ENCODE measurements at places on chromosomes 5 and 9. TPM values are rescaled to one million over a fixed set of nuclear protein-coding genes. Genes with fewer than 3 reads are reported as not detected.

GRCh38 chr9:98808411-98808815 lies 943 bp downstream of the GALNT12 start:
- DNase-seq, result peak; percentile 88

GRCh38 chr5:125199968-125200865 lies 453.8 kb upstream of the ZNF608 start:
- DNase-seq, result no peak

GRCh38 chr9:137405677-137406081 lies 17.3 kb downstream of the EXD3 start:
- peak; percentile 37 for DNase-seq

GRCh38 chr9:104993291-104993963 lies 65.5 kb upstream of the ABCA1 start:
- peak; percentile 64 for DNase-seq

DNA sequence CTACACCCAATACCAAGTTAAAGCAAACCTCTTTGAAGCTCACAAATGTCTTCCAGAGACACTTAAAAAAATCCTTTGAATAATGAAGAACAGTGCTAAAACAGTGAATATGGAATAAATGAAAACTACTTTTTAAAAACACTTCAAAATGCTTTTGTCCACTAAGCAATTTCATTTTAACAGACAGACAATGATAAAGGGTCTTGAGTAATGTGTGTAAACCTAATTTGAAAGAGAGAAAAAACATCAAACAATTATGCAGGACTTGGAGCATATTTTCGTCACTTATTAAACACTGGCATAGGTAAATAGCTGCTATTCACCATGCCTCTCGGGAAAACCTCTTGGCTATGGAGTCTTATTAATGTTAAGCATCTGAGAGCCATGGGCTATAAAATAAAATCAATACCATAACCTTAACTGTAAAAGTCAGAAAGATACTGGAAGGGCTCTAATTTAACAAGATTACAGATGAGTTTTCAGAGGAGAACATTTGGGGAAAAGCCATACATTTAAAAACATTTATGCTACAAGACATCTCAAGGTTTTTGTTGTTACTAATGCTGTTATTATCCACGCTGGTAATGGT lies 177.8 kb downstream of the NFIB start:
- DNase-seq, result no peak

DNA sequence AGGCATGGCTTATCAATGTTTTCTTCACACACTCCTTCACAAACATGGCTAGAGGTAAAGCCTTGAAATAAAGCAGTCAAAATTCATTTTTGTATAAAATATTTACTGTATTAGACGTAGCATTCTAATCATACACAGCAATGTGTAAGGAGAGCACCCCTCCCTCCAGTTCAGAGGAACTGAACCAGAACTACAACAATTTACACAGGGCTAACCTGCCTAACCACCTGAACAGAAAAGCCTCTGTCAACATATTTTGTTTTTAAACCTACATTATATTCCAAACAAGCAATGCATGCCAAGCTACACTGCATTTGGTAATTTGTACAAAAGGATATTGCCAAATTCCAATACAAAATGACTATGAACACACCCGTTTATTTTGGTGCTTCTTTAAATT lies 41.6 kb downstream of the MLLT3 start:
- DNase-seq, result no peak

GRCh38 chr5:127076315-127077129 lies 3.2 kb upstream of the C5orf63 start:
- no peak for DNase-seq

DNA sequence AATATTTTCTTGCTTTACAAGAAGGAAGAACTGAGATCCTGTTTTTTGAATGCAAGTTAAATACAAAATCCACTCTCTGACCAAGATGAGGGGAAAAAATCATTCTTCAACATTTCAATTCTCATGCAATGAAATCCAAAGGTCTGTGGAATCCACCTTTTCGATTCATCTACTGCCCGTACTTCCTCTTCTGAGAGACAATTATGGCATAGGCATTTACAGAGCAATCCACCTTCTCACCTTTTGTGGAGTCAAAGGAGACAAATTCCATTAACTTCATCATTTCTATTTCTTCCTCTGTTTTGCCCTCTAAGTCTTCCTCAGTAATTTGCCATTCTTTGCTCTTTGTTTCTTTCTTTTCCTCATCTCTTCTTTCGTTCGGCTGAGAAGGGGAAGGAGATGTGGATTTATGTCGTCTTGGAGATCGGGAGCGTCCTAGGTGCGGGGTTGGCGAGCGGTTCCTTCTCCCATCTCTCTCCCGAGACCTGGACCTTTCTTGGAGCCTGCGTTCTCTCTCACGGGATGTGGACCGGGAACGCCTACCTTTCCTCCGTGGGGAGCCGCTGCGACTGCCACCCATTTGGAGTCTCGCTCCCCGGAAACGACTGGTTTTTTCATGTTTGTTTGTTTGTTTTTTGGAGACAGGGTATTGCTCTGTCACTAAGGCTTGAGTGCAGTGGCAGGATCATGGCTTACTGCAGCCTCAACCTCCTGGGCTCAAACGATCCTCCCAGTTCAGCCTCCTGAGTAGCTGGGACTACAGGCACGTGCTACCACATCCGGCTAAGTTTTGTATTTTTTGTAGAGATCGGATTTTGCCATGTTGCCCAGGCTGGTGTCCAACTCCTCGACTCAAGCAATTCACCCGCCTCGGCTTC lies 24.3 kb upstream of the AFF4 start:
- no peak for DNase-seq

DNA sequence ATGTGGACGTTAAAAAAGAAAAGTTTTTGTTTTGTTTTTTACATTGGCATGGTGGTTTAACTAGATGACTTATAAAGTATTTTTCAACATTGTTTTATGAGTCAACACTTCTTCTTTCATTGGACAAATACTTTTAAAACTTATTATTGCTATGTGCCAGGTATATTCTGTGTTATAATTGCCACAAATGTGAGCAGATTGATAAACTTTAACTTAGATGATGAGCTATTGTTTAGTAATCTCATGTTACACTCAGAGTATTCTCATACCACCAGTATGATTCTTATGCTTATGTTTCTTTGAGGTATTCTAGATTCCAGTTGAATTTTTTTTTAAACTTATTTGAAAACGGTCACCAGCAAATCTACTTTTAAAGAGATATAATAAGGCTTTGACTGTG lies 60.3 kb downstream of the RASA1 start:
- no peak for DNase-seq

- DNase-seq, result no peak
These were observed 159.1 kb upstream of the ZNF608 start for GRCh38 chr5:124905256-124906130.

GRCh38 chr5:10624206-10624605 lies 60.3 kb downstream of the ANKRD33B start:
- no peak for DNase-seq

DNA sequence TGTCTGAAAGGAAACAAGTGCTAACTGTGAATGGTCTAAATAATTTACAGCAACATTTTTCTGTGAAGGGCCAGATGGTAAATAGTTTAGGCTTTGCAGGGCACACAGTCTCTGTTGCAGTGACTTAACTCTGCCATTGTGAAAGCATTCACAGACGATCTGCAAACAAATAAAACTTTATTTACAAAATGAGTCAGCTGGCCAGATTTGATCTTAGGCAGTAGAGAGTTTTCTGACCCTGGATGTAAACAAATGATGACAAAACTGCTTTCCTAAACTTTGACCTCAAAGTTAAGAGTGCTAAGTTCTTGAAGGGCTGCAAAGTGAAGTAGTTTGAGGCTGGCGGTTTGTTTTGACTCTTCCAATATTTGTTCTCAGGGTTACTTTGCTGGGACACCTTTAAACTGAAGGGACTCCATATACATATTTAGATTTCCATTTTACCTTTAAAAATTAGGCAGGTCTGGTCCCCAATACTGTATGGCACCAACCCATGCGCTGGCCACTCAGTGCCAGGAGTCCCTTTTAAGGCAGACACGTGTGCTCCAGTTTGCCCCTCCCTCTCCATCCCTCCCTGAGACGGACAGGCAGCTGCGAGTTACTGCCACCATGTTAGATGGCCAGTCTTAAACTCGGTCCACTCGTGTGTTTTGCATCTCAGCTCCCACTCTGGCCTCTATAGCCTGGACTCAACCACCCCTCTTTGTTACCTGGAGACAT lies 4.0 kb upstream of the ADAMTS16 start:
- no peak for DNase-seq

DNA sequence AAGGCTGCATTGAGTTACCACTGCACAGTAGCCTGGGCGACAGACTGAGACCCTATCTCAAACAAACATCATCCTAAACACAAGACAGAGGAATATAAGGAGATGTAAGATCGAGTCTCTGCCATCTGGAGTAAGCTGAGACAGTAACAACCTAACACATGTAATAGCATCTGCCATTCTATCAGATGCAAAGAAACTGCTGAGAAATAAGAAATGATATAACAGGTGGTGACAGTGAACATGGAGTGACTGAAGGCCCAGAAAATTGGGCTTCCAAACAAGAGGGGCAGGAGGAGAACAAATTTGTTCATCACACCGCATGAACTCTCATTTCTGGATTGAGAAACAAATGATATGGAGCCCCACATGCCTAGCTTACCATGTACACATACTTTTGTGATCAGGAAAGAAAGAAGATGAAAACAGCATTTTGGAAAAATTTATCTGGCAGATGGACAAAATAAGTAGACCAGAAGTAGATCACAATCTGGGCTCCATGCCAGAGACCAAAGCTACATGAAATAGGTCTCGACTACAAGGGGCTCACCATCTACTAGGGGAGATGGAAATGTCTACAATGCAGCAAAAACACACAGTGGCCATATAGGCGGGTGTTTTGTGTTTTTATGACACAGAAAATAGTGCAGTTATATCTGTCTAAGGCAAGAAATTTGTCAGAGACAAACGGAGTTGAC lies 45.5 kb downstream of the ECPAS start:
- no peak for DNase-seq

- DNase-seq, result no peak
These were observed 412.7 kb upstream of the SMC2 start for GRCh38 chr9:103681435-103681834.

- DNase-seq, result no peak
These were observed 275.2 kb downstream of the CDH9 start for GRCh38 chr5:26763215-26763614.

DNA sequence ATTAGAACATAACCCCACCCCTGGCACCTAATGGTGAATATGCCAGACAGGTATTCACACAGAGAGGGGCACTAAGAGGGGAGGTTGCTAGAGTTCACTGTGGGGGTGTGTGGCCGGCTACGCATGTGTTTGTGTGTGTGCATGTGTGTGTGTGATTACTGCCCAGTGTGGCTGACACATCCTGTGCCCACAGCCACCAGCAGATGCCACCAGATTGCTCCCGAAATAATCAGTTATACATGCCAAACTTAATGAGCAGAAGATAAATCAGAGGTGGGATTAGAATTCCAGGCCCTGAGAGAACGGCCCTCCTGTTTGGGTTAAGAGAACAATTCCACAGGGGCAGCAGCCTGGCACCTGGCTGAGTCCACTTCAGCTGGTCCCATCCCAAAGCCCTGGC lies 91.8 kb upstream of the TBCA start:
- no peak for DNase-seq

DNA sequence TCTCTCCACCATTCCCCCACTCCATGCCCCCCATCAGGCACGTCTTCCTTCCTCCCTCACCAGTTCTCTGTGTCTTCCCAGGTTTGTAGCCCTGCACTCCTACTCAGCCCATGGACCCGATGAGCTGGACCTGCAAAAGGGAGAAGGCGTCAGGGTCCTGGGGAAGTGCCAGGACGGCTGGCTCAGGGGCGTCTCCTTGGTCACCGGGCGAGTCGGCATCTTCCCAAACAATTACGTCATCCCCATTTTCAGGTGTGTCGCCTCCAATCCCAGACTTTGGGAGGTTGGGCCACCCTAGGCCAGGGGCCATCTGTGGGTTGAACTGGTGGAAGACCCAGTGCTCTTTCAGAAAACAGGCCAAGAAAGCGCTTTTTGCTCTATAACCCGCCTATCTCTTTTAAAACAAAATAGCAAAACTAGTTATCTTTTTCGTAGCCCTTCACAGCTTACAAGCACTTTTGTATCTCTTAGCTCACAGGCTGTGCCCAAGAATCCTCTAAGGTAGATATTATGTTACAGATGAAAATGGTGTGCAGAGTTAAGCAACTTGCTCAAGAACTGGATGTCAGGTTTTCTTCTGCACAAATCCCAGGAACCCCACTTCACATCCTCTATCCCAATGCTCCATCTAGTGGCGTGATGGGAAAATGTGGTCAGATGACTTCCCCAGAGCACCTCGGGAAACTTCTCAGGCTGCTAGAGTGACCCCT lies 56.2 kb downstream of the PLAC8L1 start:
- no peak for DNase-seq

Gene DMRTA1
- total RNA-seq, result 1.5 TPM

- no peak for DNase-seq
These were observed 605 bp upstream of the DNLZ start for GRCh38 chr9:136363949-136364748.

Gene FAM221B
- total RNA-seq, result not detected

DNA sequence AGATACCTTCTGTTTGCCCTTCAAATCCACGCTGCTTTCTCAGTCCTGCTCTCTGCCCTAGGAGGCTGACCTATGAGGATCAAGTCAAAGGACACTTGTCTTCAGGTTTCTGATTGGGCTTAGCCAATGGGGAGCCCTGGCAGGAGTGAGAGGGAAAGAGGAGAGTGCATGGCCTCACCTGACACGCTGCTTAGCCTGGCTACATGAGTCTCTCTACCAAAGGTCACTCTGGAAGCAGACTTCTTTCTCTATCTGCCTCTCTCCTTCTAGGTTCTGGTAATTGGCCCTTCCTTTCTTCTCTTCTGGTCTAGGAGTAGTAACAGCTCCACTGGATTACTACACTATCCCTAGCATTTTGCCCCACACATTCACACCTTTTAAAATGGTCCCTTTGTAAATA lies 13.1 kb downstream of the ARSB start:
- DNase-seq, result no peak

Gene FGFR4
- total RNA-seq, result 30.0 TPM

DNA sequence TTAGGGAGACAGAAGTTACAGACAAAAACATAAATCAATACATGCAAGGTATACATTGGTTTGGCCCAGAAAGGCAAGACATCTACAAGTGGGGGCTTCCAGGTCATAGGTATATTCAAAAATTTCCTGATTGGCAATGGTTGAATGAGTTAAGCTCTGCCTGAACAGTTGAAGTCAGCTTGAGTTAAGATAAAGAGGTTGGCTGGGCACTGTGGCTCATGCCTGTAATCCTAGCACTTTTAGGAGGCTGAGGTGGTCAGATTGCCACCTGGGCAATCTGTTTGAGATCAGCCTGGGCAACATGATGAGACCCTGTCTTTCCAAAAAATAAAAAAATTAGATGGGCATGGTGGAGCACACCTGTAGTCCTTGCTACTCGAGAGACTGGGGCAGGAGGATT lies 16.3 kb downstream of the TMC1 start:
- no peak for DNase-seq

- no peak for DNase-seq
These were observed 31.9 kb upstream of the JADE2 start for GRCh38 chr5:134493461-134494055.

Gene TMC1
- total RNA-seq, result not detected

- DNase-seq, result no peak
These were observed 200.6 kb upstream of the MVB12B start for GRCh38 chr9:126125992-126126409.

GRCh38 chr5:31987985-31988710 lies 186.0 kb downstream of the GOLPH3 start:
- DNase-seq, result no peak

GRCh38 chr5:145854651-145855258 lies 18.1 kb downstream of the GRXCR2 start:
- no peak for DNase-seq

Gene CBY3
- not detected for total RNA-seq

Gene MED27
- 4.5 TPM for total RNA-seq

Data from pancreas (tissue), 10 donors.